ENCODE measurements at places on chromosomes 3 and 15.

- no peak for DNase-seq
Observed at GRCh38 chr15:42083916-42084315, 10.4 kb downstream of the PLA2G4D start.

- peak; percentile 8 for DNase-seq
Observed at GRCh38 chr15:40481341-40482074, 10.7 kb downstream of the CHST14 start.

- no peak for DNase-seq
Observed at GRCh38 chr15:70160803-70161565, 63.3 kb upstream of the TLE3 start.

DNA sequence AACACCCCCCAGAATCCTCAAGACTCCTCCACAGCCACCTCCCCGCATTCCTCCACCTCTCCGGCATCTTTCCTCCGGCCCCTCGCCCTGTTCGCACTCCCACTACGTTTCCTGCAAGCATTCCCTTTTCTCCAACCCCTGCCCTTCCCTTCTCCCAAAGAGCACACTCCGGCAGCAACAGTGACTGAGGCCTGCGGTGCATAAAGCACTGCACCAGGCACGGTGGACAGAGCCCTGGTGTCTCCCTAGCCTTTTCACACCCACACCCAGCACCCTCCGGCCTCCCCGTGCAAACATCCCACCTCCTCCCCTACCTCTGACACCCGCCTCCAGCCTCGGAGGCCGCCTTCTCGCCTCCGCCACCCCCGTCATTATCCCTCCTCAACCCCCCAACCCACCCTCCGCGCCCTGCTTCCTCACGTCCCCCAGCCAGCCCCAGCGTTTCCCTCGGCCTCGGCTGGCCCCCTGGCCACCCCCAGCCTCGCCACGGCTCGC, 577 bp downstream of the ZNF148 start:
- DNase-seq = peak; percentile 71

DNA sequence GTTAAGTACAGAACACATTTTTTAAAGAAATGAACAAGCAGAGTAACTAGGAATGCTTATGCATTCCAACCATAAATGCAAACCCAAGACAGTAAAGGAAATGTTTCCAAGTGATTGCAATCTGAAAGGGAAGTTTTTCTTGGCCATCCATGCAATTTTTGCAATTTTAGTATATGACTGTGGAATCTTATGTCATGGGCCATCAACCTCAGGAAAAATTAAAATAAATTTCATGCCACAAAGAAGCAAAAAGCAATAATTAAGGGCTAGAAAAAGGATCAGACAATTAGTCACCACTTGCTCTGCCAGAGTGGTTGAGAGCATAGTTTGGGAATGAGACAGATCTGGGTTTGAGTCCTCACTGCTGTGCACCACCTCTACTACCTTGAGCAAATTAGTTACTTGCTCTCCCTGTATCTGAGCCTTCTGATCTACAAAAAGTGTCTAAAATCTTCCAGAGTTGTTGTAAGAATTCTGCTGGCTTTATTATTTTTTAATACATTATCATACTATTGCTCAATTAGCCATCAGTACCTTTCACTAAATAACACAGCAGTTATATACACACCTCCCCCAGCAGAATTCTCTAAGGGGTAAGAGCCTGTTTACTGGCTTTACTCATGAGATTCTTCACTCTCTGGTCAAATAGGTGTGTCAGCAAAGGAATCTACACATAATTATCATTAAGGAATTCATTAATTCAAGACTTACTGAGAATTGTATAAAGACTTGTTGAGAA, 49.7 kb upstream of the FBN1 start:
- peak; percentile 91 for DNase-seq

GRCh38 chr3:24428481-24428880, 66.2 kb downstream of the THRB start:
- DNase-seq = no peak

GRCh38 chr15:83312071-83312470, 27.6 kb upstream of the BNC1 start:
- DNase-seq = no peak

DNA sequence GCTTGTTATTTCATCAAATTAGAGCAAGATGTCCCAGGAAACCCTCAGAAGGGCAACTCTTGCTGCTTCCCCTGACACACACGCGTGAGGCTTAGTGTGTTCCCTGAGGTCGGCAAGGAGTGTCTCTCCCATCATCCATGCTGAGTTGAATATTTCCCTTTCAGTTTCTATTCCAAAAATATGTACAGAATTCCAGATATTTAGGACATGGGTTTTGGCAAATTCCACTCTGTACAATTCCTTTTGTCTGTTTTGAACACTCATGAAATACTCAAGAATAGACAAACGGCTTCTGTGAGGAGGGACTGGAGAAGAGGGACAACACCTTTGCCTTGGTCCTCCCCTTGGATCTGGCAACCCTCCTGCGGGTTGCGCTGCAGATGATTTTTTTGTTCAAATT, 138.0 kb downstream of the DUT start:
- DNase-seq = no peak

GRCh38 chr15:64681424-64682024, 93.9 kb downstream of the RBPMS2 start:
- peak; percentile 69 for DNase-seq

- no peak for DNase-seq
Observed at GRCh38 chr3:64195789-64196188, 29.5 kb downstream of the PRICKLE2 start.

GRCh38 chr3:89527736-89528305, 420.4 kb downstream of the EPHA3 start:
- DNase-seq = peak; percentile 1
